ENCODE measurements at places on chromosomes 2 and 18. TPM values are rescaled to one million over a fixed set of nuclear protein-coding genes. Genes with fewer than 3 reads are reported as not detected.
A peak's percentile ranks its signal among the peaks of the same experiment; 100 is the strongest.

- no peak for DNase-seq
Observed at GRCh38 chr2:227864161-227864756, 7.2 kb upstream of the DAW1 start.

DNA sequence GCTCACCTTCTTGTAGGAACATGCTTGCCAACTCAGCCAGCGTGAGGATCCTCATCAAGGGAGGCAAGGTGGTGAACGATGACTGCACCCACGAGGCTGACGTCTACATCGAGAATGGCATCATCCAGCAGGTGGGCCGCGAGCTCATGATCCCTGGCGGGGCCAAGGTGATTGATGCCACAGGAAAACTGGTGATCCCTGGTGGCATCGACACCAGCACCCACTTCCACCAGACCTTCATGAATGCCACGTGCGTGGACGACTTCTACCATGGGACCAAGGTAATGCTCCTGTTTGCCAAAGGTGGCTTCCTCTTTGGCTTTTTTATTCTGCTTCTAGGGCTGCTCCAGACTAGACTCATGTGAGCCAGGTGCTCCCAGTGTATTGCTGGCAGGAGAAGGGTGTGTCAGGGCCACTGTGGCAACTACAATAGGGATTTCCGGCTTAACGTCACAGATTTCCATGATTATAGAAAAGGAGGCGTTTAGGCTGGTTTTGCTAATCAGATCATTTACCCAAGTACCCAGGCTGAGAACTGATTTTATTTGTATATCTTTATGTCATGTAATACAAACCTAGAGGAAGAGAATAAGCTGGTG is 50.6 kb downstream of the DPYSL5 start:
- DNase-seq = no peak

GRCh38 chr2:218393750-218394290 is 5.8 kb upstream of the CTDSP1 start:
- no peak for DNase-seq

DNA sequence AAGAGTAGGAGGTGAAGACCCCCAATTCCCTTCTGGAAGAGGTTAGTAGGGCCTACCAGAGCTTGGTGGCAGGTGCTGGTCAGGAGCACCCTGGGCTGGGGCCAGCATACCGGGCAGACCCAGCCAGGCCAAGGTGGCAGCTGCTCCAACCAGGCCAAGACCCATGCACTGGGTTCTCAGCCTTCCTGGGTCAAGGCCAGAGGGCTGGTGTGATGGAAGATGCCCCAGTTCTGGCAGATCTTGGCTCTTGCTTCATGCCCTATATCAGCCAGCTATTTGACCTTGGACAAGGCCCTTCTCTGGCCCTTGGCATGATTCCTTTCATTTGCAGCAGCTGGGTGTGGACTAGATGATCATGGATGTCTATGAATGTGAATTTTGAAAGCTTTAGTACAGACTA is 57.7 kb downstream of the PRKCE start:
- no peak for DNase-seq

- DNase-seq = no peak
Observed at GRCh38 chr2:214376618-214377285, 34.1 kb upstream of the VWC2L start.

GRCh38 chr18:70496353-70497294 is 207.8 kb downstream of the SOCS6 start:
- no peak for DNase-seq

GRCh38 chr2:240876475-240877251 is 8.0 kb downstream of the AGXT start:
- no peak for DNase-seq

DNA sequence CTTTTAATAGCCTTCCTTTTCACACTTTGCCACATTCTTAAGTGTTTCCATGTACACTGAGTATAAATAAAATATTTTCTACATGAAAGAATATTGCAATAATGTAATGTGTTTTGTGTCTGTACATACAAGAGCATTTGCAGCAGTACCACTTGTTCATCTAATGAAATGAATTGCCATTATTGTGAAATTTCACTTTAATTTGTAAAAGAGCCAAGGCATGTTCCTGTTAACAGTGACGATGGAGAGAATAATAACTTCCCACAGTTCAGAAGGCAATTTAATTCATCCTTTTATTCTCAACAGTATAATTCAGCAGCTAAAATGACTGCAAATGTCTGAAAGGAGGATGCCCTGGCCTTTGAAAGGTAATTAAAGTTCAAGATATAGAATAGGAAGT is 853.9 kb downstream of the LRRTM4 start:
- peak; percentile 57 for DNase-seq

- DNase-seq = no peak
Observed at GRCh38 chr18:51193621-51194287, 3.7 kb downstream of the MEX3C start.

DNA sequence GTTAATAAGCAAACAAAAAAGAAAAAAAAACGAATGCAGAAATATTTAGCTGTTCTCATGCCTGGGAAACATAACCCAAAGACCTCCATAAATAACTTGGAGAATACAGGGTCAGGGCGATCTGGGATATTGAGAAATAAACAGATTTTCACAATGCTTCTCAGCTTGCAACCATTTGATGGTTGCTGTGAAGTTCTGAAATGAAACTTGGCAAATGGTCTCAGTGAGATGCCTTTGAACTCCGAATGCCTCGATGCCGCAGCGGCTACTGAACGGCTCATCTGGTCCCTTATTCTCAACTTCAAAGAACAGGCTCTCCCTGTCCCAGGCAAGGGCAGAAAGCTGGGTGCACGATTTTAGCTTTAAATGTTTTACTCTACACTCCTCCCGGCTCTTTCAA is 78.1 kb downstream of the ZNF516 start:
- peak; percentile 60 for DNase-seq

DNA sequence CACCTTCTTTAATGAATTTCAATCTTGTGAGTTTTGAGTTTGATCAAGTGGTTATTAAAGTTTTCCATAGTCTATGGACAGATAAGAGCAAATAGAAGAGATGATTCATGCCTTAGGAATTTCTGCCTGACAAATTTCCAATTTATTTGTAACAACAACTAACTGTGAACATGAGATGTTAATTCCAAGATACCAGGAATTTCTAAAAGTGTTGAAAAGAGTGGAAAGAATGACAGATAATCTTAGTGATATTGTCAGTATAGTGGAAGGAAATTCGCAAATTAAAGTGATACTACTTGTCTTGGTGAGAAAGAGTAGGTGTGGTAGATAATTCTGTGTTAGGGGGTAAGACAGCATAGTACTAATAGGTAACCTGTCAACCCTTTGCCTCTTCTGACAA is 82.4 kb downstream of the AGPS start:
- no peak for DNase-seq

Gene SNED1
- total RNA-seq = 9.7 TPM

Gene TDRD15
- total RNA-seq = 0.10 TPM

Measured in skin of body (tissue), 3 donors.